Cerebellar cortex (tissue), 1 donor: ENCODE measurements at places on chromosomes 4 and X.

- DNase-seq = no peak
Observed at GRCh38 chrX:18885328-18886004, 98.4 kb downstream of the PHKA2 start.

GRCh38 chrX:40748977-40749376 is 13.6 kb upstream of the MED14 start:
- DNase-seq = no peak

DNA sequence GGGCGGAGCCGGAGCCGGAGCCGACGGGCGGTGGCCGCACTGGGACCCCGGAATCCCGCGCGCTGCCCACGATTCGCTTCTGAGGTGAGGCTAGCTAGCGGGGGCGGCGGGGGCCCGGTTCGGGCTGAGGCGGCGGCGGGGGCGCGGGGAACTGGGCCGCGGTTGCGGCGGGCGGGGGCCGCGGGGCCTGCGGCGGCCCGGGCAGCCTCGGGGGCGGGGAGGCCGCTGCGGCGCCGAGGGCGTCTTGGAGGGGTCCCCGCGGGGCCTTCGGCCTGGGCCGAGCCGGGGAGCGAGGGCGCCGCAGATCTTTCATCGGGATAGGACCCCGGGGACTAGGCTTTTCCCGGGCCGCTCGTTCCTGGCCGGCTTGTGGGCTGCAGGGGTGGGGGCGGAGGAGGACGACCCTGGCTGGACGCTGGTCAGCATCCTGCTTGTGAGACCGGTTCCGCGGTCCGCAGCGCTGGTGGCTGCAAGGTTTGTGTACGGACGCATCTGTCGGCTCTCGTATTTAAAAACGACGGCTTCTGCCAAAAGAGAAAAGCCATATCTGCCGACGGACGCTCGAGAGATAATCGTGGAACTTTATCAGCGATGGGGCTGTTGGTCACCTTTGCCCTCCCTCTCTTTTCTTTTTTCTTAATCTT is 419 bp downstream of the ADD1 start:
- no peak for DNase-seq

- DNase-seq = no peak
Observed at GRCh38 chrX:20313899-20314298, 47.2 kb upstream of the RPS6KA3 start.

DNA sequence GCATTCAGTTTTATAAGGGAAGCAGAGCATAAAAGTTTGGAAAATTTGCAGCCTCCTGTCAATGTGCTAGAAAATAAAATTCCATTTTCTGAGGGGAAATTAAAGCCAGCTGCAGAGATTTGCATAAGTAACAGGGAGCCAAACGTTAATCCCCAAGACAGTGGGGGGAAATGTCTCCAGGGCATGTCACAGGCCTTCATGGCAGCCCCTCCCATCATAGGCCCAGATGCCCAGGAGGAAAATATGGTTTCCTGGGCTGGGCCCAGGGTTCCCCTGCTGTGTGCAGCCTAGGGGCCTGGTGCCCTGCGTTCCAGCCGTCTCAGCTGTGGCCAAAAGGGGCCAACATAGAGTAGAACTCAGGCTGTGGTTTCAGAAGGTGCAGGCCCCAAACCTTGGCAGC is 9.3 kb downstream of the RNF4 start:
- DNase-seq = no peak

GRCh38 chr4:142434519-142435224 is 411.4 kb downstream of the INPP4B start:
- peak; percentile 37 for DNase-seq

DNA sequence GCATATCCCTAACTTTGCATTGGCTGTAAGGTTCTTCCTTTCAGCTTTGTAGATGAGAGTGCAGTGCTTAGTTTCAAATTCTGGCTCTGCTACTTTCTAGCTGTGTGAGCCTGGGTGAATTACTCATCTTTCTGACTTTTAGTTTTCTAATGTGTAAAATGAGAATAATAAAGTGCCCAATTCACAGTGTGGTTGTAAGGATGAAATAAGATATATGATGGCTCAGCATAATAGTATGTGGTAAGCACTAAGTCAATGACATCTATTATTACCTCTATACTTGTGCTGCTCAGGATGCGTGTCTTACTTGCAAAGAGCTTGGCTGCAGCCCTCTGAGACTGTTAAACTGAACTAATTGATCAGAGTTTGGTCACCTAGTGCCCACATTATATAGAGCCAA is 30.6 kb upstream of the ETNPPL start:
- no peak for DNase-seq

GRCh38 chr4:88341227-88342192 is 37.1 kb upstream of the HERC6 start:
- no peak for DNase-seq

GRCh38 chrX:154056770-154057241 is 37.1 kb upstream of the IRAK1 start:
- DNase-seq = no peak

GRCh38 chrX:373641-374471 is 12.9 kb downstream of the PPP2R3B start:
- peak; percentile 21 for DNase-seq

GRCh38 chr4:108959491-108959890 is 196.6 kb upstream of the ETNPPL start:
- DNase-seq = no peak

- DNase-seq = no peak
Observed at GRCh38 chrX:154776753-154777152, 14.1 kb downstream of the DKC1 start.

GRCh38 chrX:32281853-32282252 is 929.5 kb downstream of the DMD start:
- DNase-seq = peak; percentile 0

DNA sequence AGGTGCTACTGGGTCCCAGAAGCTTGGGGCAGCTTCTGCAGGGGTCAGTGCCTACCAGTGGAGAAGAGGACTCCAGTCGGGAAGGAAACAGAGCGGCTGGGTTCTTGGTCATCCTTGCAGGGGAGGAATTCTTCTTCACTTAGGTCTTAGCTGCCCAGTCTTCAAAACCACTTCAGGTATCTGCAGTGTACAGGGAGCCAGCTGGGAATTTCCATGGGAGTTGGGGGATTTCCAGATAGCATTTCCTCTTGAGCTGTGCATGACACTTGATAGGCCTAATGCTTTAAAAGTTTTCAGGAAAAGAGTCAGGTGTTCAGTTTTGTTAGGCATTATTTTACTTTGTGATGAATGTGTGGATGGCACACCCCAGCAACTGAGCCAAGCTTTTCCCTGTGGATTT is 58.1 kb upstream of the ENPP6 start:
- no peak for DNase-seq

- no peak for DNase-seq
Observed at GRCh38 chr4:79748835-79749234, 324.2 kb downstream of the ANTXR2 start.

DNA sequence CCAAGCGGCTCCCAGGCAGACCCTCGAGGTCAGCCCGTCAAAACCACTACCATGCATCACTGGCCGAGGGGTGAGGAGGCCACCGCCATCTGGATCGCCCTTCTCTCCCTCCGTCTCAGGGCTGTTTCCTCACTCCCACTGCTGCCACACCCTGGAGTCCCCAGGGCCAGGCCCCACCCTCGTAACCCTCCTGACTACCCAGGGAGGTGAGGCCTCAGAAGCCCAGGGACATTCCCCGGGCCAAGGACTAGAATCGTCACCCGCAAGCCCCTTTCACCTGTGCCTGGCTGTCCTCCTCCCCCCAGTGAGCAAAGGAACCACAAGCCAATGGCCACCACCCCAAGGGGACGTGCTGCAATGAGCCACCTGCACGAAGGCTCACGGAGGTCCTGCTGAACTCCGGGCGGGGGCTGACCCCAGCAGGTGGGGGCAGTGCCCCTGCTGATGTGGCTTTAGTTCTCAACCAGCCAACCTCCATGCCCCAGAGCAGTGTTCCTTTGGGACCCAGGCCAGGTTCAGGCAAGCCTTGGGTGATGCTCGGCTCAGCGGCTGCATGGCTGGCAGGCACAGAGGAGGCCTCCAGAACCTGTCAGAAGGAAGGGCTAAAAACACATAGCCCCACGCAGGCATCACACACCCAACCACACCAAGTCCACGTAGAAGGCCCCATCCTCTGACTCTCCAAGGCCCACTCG is 23.8 kb downstream of the PPP2R2C start:
- no peak for DNase-seq

- DNase-seq = peak; percentile 46
Observed at GRCh38 chrX:13489454-13489853, 79.9 kb upstream of the EGFL6 start.

GRCh38 chrX:151687635-151688034 is 7.6 kb upstream of the PRRG3 start:
- no peak for DNase-seq

- peak; percentile 96 for DNase-seq
Observed at GRCh38 chr4:2301225-2301642, 39.3 kb upstream of the MXD4 start.

DNA sequence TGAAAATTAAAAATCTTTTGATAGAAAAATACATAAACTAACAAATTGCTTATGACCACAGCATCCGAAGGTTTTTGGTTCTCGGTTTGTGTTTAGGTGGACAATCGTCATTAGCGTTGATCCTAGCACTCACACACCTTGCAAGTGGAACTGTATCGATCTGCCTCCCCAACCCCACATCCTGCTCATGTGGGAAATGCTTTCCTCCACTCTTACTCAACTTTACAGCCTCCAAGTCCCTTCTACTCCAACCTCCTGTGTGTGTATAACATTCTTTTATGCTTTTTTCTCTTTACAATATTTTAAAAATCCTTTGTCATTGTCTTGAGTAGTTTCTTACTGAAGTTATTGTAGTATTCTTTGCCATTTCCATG is 15.6 kb upstream of the TMEM131L start:
- no peak for DNase-seq

DNA sequence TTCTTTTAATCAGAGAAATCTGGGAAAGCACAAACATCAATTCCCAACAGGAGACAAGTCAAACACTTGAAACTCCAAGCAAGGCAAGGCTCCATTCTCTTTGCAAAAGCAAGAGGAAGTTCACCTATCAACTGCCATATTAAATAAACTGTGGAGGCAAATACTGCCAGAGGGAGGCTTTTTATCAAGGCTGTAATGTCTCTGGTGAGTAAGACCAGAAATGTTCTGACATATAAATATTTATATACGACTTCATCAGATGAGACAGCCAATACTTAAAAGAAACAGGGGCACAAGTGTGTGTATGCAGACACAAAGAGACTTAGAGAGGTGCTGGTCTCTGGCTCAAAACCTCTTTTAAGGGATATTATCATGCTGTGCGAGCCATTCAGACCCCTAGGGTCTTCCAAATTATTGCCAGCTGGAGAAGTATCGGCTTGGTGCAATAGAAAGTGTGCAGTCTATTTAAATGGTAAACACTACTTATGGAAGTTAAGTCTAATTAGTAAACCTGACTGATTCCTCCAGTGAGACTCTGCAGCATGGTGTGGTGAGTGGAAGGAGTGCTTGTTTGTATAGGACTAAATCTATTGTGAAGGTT is 24.4 kb downstream of the DCX start:
- no peak for DNase-seq

- DNase-seq = no peak
Observed at GRCh38 chr4:7280926-7281690, 88.8 kb downstream of the SORCS2 start.

- no peak for DNase-seq
Observed at GRCh38 chr4:80538276-80538926, 202.9 kb downstream of the CFAP299 start.

DNA sequence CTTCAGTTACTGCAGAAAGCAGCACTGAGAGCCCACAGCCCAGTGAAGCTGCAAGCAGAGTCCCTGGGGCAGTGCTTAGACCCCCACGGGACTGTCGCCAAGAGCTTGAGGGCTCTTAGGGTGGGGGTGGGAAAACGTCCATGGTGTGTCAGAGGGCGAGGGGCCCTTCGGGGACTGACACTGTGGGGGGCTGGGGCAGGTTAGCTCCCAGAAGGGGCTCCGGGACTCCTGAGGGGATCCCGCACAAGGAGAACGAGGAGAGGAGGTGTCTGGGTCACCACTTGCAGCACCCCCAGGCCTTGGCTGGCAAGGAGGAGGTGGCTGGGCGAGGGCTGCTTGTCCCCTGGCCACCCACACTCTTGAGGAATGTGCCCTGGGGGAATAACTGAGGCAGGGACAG is 20.8 kb downstream of the NAT8L start:
- no peak for DNase-seq

- no peak for DNase-seq
Observed at GRCh38 chr4:65599340-65599739, 70.9 kb downstream of the EPHA5 start.

GRCh38 chr4:99724067-99724466 is 66.4 kb upstream of the C4orf54 start:
- no peak for DNase-seq

- DNase-seq = peak; percentile 27
Observed at GRCh38 chr4:150079081-150079581, 886 bp downstream of the DCLK2 start.

DNA sequence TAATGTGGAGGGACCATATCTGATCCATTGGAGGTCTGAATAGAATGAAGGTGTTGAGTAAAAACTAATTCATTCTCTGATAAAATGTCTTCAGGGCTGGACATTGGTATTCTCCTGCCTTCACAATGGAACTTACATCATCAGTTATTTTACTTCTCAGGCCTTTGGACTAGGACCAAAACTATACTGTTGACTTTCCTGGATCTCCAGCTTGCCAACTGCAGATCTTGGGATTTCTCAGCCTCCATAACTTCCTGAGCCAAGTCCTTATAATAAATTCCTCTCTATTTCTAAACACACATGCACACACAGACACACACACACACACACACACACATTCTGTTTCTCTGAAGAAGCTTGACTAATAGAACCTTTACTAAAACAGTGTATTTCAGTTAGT is 1858.6 kb upstream of the ADGRL3 start:
- DNase-seq = no peak

- DNase-seq = no peak
Observed at GRCh38 chrX:104122829-104123228, 10.5 kb downstream of the ZCCHC18 start.

- no peak for DNase-seq
Observed at GRCh38 chr4:1244081-1244977, 4.6 kb downstream of the CTBP1 start.

GRCh38 chr4:149719806-149720205 is 95.8 kb downstream of the IQCM start:
- no peak for DNase-seq

GRCh38 chrX:106999002-106999975 is 723 bp downstream of the MORC4 start:
- DNase-seq = peak; percentile 64

DNA sequence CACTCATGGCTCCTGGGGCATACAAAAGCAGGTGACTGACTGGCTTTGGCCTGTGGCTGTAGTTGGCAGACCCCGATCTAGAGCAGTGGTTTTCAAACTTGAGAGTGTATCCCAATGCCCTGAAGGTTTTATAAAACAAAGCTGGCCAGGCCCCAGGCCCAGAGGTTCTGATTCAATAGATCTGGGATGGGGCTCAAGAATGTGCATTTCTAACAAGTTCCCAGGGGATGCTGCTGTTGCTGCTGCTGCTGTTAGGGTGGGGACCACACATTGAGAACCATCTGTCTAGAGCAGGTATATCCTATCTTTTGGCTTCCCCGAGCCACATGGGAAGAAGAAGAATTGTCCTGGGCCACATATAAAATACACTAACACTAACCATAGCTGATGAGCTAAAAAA is 7.3 kb downstream of the AIFM1 start:
- no peak for DNase-seq

- DNase-seq = no peak
Observed at GRCh38 chr4:74632634-74633033, 161.7 kb downstream of the BTC start.

- no peak for DNase-seq
Observed at GRCh38 chr4:117376692-117377091, 291.3 kb upstream of the TRAM1L1 start.
